ENCODE measurements at places on chromosomes 11 and 22.
A peak's percentile ranks its signal among the peaks of the same experiment; 100 is the strongest.

- H3K4me3 ChIP-seq: no peak overlapping the region
- no peak for DNase-seq
- peaks cover 14% of the 10 kb centered on the region for H3K36me3 ChIP-seq
- H3K4me1 ChIP-seq: peaks cover 83% of the 10 kb centered on the region
These were observed 7.6 kb downstream of the MYO18B start for GRCh38 chr22:25749420-25750169.

- DNase-seq: peak; percentile 61
- no peaks in the 10 kb centered on the region for H3K36me3 ChIP-seq
- H3K4me3 ChIP-seq: no peak overlapping the region
These were observed 10.8 kb upstream of the OR51D1 start for GRCh38 chr11:4626207-4627099.

GRCh38 chr22:37581504-37581903 is 1.6 kb upstream of the LGALS2 start:
- no peaks in the 10 kb centered on the region for H3K27me3 ChIP-seq
- H3K36me3 ChIP-seq: peaks cover 3% of the 10 kb centered on the region
- no peak overlapping the region for H3K4me3 ChIP-seq
- DNase-seq: peak; percentile 79
- H3K4me1 ChIP-seq: peaks cover 3% of the 10 kb centered on the region
- H3K27ac ChIP-seq: no peak overlapping the region

DNA sequence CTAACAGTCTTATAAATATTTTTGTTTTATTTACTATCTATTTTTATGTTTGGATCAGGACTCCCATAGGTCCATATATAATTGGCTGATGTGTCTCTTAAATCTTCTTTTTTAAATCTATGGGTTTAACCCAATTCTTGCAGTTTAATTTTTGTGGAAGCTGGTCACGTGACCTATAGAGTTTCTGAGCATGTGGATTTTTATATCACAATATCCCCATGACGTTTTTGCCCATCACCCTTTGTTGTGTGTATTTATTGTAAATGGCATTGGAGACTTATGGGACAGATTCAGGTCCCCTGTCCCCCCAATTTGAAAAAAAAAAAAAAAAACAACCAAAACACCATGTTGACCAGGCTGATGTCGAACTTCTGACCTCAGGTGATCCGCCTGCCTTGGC is 78.8 kb upstream of the PRODH start:
- H3K4me1 ChIP-seq: no peaks in the 10 kb centered on the region
- H3K4me3 ChIP-seq: no peak overlapping the region
- H3K27ac ChIP-seq: no peak overlapping the region
- no peaks in the 10 kb centered on the region for H3K36me3 ChIP-seq
- DNase-seq: no peak
- H3K27me3 ChIP-seq: peaks cover 10% of the 10 kb centered on the region

DNA sequence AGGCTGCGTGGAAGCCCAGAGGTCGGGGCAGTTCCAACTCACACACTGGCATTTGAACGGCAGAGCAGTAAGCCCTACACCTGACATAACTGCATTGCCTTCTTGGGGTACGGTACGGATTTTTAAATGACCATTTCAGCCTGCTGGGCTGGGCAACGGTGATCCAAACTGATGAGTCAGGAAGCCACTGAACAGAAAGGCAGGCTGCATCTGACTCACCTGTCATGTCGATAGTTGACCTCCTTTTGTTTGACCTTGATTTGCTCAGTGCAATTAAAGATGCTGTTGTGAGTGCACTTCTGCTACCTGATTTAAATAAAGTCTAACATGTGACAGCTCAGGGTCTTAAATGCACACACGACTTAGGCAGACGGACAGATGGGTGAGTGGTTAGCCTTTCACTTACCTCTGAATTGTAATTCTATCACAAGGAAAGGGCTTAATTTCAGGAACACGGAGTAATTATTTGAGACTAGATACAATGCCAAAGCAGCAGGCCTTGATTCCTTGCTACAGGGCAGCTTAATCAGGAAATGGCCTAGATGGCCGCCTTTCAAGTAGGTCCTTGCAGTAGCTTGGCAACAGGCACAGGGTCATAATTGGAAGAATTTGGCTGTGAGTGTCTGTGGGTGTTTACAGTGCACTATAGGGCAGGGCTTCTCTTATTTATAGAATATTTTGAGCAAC is 52.2 kb downstream of the BMAL1 start:
- no peak overlapping the region for H3K27ac ChIP-seq
- DNase-seq: no peak
- no peaks in the 10 kb centered on the region for H3K27me3 ChIP-seq
- no peak overlapping the region for H3K4me3 ChIP-seq

DNA sequence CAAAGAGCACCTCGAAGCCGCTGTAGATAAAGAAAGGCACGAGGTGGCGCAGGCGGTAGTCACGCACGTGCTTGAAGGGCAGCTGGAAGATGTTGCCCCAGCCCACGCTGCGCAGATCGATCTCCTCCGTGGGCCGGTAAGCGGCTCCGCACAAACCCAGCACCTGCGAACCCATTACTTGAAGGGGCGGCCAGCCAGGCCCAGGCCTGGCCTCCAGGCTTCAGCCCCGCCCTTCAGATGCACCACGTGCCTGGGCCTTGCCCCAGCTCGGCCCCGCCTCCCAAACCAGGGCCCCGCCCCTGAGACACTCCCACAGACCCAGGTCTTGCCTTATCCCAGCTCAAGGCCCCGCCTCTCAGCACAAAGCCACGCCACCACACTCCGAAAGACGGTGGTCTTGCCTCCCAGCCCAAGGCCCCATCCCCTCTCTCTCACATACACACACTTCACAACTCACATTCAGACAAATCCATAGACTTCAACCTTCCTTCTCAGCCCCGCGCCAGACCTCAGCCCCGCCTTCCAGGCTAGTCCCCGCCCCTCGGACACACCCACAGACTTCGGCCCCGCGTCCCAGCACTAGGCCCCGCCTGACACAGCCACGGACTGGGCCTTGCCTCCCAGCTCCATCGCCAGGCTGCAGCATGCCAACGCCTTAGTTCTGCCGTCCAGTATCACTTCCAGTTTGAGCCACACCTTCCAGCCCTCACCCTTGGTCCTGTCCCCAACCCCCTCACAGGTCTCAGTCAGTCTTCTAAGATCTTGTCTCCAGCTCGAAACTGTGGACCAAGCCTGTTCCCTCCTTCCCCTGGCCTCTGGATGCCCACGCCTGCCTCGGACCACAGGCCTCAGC is 7.0 kb downstream of the UNC93B1 start:
- H3K27me3 ChIP-seq: peaks cover 4% of the 10 kb centered on the region
- H3K27ac ChIP-seq: no peak overlapping the region
- H3K36me3 ChIP-seq: no peaks in the 10 kb centered on the region
- no peak overlapping the region for H3K4me3 ChIP-seq

DNA sequence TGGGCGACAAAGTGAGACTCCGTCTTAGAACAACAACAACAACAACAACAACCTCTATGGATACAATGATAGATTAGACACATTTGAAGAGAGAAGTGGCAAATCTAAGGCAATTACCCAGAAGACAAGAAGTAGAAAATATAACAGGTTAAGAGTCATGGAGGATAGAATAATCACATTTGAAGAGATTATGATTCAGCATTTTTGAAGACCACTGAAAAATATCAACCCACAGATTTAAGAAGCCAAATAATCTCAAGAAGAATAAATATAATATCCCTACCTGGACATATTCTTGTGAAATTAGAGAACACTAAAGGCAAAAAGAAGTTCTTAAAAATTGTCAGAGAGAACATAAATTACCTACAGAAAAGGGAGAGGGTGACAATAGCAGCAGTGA is 7.9 kb downstream of the LDHC start:
- H3K36me3 ChIP-seq: no peaks in the 10 kb centered on the region
- no peak overlapping the region for H3K27ac ChIP-seq
- H3K27me3 ChIP-seq: no peaks in the 10 kb centered on the region
- no peaks in the 10 kb centered on the region for H3K4me1 ChIP-seq
- no peak for DNase-seq

- H3K4me1 ChIP-seq: no peaks in the 10 kb centered on the region
- H3K27ac ChIP-seq: no peak overlapping the region
- no peak for DNase-seq
- no peaks in the 10 kb centered on the region for H3K36me3 ChIP-seq
These were observed 243.5 kb downstream of the BUD13 start for GRCh38 chr11:116529271-116529670.

GRCh38 chr11:57460022-57460757 is at the start of gene RTN4RL2:
TSS of gene RTN4RL2 (plus strand) at chr11:57460528. CDS start at chr11:57460866, 338 bp downstream.
- peak within 1 kb of the TSS; percentile 42 for H3K4me3 ChIP-seq
- DNase-seq: peak; percentile 70
- H3K27me3 ChIP-seq: peaks cover 86% of the 10 kb centered on the region
- H3K36me3 ChIP-seq: no peaks in the 10 kb centered on the region
- H3K4me1 ChIP-seq: peaks cover 75% of the 10 kb centered on the region

- no peak within 1 kb of the TSS for H3K4me3 ChIP-seq
- H3K27me3 ChIP-seq: no peaks in the 10 kb centered on the region
- no peak for DNase-seq
- H3K36me3 ChIP-seq: no peaks in the 10 kb centered on the region
- H3K27ac ChIP-seq: no peak within 1 kb of the TSS
These were observed at the start of gene SCGB2A2 for GRCh38 chr11:62269654-62270278. TSS of gene SCGB2A2 (plus strand) at chr11:62270158. CDS start at chr11:62270217, 59 bp downstream.

DNA sequence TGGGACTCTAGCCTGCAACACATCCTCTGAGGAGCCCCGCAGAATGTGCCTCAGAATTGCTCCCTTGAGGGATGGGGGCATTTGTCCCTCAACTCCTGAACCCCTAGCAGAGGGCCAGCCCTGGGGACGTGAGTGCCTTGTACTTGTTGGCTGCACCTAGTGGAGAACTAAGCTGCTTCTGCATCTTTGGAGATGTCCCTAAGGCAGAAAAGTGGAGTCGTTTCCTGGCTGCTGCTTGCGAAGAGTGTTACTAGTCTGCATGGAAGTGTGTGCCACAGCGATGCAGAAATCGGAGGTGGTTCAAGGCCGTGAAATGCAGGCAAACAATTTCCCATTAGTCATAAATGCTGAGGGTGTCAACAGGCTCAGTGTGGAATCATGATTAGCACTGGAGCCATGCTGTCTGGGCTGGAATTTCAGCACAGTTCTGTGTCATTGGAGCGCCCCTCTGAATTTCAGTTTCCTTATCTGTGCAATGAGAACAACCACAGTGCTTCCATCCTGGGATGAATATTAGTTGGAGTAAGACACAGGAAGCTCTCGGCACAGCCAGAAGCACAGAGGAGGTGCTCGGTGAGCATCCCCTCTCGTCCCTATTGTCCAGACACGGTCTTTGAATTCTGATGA is 56.5 kb downstream of the MIAT start:
- H3K27me3 ChIP-seq: no peaks in the 10 kb centered on the region
- no peak overlapping the region for H3K27ac ChIP-seq
- no peak for DNase-seq
- peaks cover 7% of the 10 kb centered on the region for H3K36me3 ChIP-seq
- H3K4me3 ChIP-seq: no peak overlapping the region
- H3K4me1 ChIP-seq: peaks cover 4% of the 10 kb centered on the region

DNA sequence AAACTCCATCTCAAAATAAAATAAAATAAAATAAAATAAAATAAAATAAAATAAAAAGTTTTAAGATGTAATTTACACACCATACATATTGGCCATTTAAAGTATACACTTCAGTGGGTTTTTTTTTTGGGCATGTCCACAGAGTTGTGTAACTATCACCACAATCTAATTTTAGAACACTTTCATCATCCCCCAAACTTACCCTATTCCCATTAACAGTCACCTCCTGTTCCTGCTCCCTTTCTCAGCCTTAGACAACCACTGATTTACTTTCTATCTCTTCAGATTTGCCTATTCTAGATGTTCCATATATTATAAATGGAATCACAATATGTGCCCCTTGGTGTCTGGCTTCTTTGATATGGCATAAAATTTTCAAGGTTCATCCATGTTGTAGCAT is 4.6 kb upstream of the ACER3 start:
- H3K27me3 ChIP-seq: no peaks in the 10 kb centered on the region
- no peak overlapping the region for H3K4me3 ChIP-seq
- H3K4me1 ChIP-seq: peaks cover 6% of the 10 kb centered on the region
- H3K36me3 ChIP-seq: no peaks in the 10 kb centered on the region
- DNase-seq: no peak

GRCh38 chr22:46064966-46065666 is 85.2 kb upstream of the PPARA start:
- peaks cover 8% of the 10 kb centered on the region for H3K36me3 ChIP-seq
- no peak overlapping the region for H3K27ac ChIP-seq
- DNase-seq: no peak
- H3K4me3 ChIP-seq: no peak overlapping the region
- peaks cover 9% of the 10 kb centered on the region for H3K27me3 ChIP-seq

DNA sequence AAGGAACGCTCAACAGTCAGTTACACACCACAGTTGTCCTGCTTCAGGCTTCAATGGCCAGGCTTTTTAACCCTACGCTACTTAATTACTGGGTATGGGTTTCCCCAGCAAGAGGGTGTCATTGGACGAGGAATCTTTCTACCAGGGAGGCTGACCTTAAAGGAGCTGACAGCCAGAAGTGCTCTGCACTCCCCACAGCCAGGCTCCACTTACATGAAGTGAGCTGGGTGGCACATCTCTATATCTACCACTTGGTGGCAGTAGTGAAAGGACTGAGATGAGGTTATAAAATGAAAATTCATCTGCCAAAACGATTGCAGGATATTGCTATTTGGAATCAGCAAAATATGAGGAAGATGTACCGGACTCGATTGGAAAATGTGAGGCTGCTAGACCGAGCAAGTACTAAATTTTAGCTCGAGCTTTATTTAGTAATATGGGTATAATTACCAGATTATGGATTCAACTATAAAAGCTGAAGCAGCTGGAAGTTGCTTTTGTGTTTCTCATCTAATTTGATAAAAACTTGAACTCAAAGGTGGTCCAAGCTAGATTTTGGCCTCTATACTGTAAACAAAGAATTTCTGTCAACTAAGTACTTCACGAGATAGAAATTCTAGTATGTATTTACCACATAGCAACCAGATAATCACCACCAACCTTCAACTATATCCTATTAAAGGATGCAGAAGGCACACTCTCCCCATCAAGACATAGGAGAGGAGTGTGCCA is 53.9 kb upstream of the CEP126 start:
- no peaks in the 10 kb centered on the region for H3K4me1 ChIP-seq
- H3K36me3 ChIP-seq: no peaks in the 10 kb centered on the region
- H3K4me3 ChIP-seq: no peak overlapping the region
- H3K27ac ChIP-seq: no peak overlapping the region
- peak; percentile 89 for DNase-seq

GRCh38 chr11:116838321-116839084 is 1.1 kb upstream of the APOA1 start:
- no peak overlapping the region for H3K27ac ChIP-seq
- H3K4me3 ChIP-seq: no peak overlapping the region
- peaks cover 19% of the 10 kb centered on the region for H3K4me1 ChIP-seq

DNA sequence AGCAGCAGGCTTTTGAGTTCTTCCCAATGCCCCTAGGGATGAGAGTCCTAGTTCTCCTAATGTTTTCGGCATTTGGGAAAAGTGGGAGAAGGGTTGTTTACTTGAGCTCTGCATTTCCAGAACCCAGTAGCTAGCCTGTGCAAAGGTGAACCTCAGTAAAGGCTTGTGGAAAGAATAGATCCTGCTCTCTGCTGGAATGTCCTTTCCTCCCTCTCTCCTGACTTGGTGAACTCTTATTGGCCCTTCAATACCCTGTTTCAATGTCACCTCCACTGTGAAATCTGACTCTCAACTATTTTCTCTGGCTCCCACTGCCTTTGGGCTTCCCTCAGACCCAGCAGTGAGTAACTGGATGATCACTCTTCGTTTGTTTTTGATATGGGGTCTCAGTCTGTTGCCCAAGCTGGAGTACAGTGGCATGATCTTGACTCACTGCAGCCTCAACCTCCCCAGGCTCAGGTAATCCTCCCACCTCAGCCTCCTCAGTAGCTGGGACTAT is 2.4 kb upstream of the UVRAG start:
- no peak overlapping the region for H3K27ac ChIP-seq
- H3K4me3 ChIP-seq: no peak overlapping the region
- peaks cover 21% of the 10 kb centered on the region for H3K4me1 ChIP-seq
- no peak for DNase-seq
- no peaks in the 10 kb centered on the region for H3K36me3 ChIP-seq

GRCh38 chr11:2280208-2280607 is 9.8 kb upstream of the ASCL2 start:
- H3K4me3 ChIP-seq: no peak overlapping the region
- DNase-seq: no peak
- H3K27me3 ChIP-seq: peaks cover 11% of the 10 kb centered on the region
- H3K27ac ChIP-seq: no peak overlapping the region
